Hindlimb muscle (tissue), 1 donor: ENCODE measurements at places on chromosomes 7 and 10. TPM values are rescaled to one million over a fixed set of nuclear protein-coding genes. Genes with fewer than 3 reads are reported as not detected.

Gene MAGI2
- 4.2 TPM for polyA plus RNA-seq

Gene KLF14
- 1.5 TPM for polyA plus RNA-seq

Gene ADAM22
- polyA plus RNA-seq = 11.9 TPM

Gene NPSR1
- 0.14 TPM for polyA plus RNA-seq

Gene DOCK1
- polyA plus RNA-seq = 29.9 TPM

Gene PAX4
- polyA plus RNA-seq = not detected

Gene ZCCHC24
- polyA plus RNA-seq = 82.0 TPM

Gene HYAL4
- not detected for polyA plus RNA-seq

Gene DNAH11
- polyA plus RNA-seq = 0.13 TPM

Gene ABI1
- polyA plus RNA-seq = 47.6 TPM

Gene SYT15
- 4.4 TPM for polyA plus RNA-seq

Gene STEAP2
- 2.6 TPM for polyA plus RNA-seq

Gene SPAM1
- polyA plus RNA-seq = not detected

Gene PWWP2B
- 19.9 TPM for polyA plus RNA-seq

Gene PROSER2
- 5.5 TPM for polyA plus RNA-seq

Gene INMT
- 11.9 TPM for polyA plus RNA-seq

Gene ITPRID1
- 0.61 TPM for polyA plus RNA-seq
